T-cell (primary cell): ENCODE measurements at places on chromosomes 2 and 18.

DNA sequence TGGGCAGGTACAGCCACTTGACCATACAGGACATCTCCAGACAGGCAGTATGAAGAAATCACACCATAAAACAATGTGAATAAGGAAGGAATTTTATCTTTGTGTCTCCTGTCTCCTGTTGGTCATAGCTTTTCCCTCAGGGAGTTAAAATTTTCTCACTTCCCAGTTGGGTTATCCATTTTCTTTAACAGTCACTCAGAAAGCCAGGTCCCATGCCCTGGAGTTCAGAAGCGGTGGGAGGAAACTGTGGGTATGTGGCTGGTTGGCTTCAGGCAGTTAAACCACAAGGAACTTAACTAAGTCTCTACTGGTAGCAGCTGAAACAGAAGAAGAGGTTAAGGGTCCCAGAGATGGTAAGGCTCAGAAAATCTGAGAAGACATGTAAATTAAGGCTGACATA is 6.5 kb upstream of the SMAD2 start:
- no peak for DNase-seq

DNA sequence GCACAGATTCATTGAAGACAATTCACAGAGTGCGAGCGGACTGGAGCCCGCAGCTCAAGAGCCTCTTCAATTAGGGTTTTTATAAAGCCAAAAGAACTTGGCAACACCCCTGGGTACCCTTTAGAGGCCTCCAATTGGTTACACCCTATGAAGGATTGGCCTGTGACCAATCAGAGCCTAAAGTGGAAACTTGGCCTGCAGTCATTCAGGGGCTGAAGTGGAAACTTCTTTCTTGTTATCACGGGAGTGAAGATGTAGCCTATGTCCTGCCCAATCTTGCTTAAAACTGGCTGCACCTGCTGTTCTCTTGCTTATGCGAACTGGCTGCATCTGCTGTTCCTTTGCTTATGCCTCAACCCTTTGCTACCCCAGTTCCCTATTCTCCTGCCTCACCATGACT is 1.8 kb upstream of the HJURP start:
- no peak for DNase-seq

- no peak for DNase-seq
Observed at GRCh38 chr18:51275712-51276476, 78.4 kb upstream of the MEX3C start.

DNA sequence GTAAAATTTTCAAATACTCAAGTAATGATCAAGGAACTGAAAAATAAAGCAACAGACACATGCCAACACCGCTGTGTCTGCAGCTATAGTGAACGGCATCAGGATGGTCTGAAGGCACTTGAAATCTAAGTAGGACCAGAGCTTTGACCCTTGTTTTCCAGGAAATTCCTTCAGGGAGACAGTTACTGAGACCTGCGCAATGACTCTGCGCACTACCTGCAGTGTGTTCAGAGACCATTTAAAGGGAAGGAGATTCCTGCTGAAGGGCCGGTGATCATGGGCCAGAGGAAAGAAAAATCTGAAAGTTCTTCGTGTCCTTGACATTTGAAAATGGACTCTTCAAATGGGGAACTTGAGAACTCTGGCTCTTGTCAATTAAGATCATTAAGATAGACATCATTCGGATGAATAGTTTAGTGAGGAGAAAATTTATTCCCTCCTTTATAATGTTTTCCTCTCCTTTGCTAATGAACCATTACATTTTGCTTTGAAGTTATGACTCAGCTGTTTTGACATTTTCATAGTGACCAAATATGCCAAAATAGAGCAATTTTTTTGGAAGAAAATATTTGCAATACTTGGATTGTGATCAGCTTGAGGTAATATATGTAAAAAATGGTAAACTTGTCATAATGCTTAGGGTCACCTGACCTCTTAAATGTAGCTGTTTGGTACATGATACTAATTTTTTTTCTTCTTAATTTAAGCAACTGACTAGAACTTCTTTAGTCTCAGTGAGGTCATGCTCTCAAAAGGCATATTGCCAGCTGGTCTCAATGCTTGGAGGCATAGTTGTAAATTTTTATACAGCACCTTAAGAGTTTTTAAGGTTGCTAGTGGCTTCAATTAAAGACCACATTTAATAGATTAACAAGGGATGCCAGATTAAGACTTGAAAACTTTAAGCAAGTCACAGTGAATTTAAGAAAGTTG is 329.3 kb downstream of the ARHGAP15 start:
- no peak for DNase-seq

GRCh38 chr18:23512641-23513040 is 9.3 kb downstream of the RMC1 start:
- no peak for DNase-seq

GRCh38 chr2:179861027-179861415 is 391 bp downstream of the ZNF385B start:
- no peak for DNase-seq
